Activated CD4-positive, alpha-beta memory T cell treated with anti-CD3 and anti-CD28 coated beads, Interleukin-2, amount 10 ng/mL, durations not matched to agents 7 days and 5 days (primary cell): ENCODE measurements at places on chromosomes 7 and 10.

- DNase-seq: no peak
Observed at GRCh38 chr10:23884670-23885069, 324.3 kb upstream of the KIAA1217 start.

DNA sequence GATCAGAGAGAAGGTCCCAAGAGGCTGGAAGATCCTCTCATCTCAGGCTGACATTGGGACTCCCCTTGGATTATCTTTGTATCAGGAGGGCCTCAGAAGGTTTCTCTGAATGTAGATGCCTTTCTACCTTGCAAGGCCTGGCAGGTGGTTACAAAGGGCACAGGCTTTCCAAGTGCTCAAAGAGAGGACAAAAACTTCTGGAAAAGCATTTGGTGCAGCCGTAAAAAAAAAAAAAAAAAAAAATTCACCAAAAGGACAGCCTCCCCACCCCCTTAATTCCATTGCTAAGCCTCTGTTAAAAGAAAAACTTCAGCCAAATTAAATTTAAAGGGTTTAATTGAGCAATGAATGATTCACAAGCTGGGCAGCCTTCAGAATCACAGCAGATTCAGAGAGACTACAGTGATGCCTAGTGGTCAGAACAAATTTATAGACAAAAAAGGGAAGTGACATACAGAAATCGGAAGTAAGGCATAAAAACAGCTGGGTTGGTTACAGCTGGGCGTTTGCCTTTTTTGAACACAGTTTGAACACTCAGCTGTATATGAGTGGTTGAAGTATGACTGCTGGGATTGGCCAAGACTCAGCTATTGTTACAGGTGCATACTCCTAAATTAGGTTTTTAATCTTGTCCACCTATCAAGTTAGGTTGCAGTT is 42.5 kb upstream of the LRGUK start:
- no peak for DNase-seq

GRCh38 chr10:132532179-132532578 is 5.4 kb upstream of the INPP5A start:
- DNase-seq: no peak

GRCh38 chr7:142563470-142563869 is 185.8 kb upstream of the PRSS1 start:
- no peak for DNase-seq

GRCh38 chr7:150363872-150364271 is 4.8 kb upstream of the REPIN1 start:
- DNase-seq: no peak

GRCh38 chr7:14839307-14839706 is 63.2 kb downstream of the DGKB start:
- DNase-seq: no peak
